Trophoblast cell (in vitro differentiated cells and primary cell): ENCODE measurements at places on chromosomes 4 and X.

GRCh38 chrX:136822337-136823095 lies 41.8 kb upstream of the ARHGEF6 start:
- DNase-seq: no peak

GRCh38 chrX:39427906-39428305 lies 626.6 kb downstream of the MID1IP1 start:
- DNase-seq: no peak

DNA sequence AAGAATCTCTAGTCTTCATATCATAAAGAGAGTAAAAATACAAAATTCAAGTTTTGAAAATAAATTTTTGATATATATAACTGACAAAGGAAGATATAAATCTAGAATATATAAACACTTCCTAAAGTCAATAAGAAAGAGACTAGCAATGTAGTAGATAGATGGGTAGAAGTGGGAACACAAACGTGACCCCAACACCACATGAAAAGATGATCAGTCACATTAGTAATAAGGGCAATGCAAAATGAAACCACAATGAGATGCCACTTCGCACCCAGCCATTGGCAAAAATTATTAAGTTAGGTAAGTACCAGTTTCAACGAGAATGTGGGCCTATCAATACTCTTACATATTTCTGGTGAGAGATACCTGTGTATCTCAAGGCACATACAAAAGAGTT lies 106.5 kb downstream of the EGF start:
- DNase-seq: no peak

- no peak for DNase-seq
Observed at GRCh38 chr4:75154994-75155393, 222.1 kb downstream of the PARM1 start.

DNA sequence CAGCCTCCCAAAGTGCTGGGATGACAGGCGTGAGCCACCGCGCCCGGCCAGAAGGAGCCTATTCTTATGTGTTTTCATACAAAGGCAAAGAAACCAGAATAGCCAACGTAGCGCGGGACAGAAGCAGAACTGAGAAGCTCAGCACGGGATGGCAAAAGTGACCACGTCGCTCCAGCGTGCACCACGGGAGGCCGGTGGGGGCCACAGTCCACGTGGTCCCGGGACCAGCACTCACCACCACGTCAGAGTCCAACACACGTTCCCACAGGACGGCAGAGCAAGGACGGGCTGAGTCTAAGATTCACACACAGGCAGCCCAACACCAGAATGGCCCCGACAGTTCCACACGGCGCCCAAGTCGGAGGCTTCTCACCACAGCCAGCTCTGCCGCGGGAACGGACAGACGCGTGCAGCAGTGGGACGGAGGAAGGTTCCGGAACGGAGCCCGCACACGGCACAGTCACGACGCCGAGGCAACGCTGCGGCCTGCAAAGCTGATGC lies 18.8 kb upstream of the GTPBP6 start:
- DNase-seq: no peak

DNA sequence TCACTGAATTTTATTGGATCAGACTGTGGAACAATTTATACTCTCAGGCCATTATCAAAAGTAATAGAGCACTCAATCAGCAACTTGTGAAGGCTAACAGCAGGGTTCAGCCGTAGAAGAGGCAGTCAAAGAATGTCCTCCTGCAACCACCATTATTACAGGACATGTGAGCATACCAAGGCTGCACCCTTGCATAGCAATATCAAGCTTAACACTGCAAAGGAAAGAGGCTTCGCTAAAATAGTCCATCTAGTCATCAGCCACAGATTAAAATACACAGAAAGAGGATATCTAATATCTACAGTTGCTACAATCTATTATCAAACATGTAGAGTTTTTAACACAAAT lies 42.9 kb upstream of the TMPRSS11B start:
- no peak for DNase-seq

DNA sequence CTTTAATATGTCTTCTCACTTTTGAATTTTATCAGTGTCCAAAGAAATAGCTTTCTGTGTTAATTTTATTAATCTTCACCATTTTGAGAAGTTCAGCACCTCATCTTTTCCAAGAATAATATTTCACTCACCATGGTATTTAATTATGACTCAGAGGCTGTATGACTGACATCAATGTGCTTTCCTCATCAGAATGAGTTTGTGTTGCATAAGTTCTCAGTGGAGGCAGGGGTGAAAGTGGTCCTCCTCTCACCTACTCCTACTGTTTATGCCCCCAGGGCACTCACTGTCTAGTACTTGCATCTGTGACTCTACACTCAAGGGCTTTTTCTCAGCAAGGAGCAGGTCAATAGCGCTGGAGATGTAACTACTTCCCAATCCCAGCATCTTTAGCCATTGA lies 905.3 kb upstream of the INTU start:
- DNase-seq: no peak
